ENCODE measurements at places on chromosomes 5 and 9.

DNA sequence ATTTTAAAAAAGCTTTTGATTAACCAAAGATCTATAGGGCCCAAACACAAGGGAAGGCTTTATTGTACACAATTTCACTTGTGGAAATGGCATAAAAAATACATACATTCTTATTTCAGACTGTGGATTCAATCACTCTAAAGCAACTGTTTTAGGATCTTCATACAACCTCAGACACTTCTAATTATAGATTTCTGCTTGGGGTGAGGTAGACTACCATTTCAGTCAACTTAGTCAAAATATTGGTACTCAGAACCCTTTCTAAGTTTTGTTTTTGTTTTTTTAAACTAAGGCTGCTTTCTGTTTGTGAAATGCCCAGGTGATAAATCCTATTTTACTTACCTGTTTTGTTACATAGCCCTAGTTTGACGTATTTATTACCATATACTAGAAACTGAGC, 284.5 kb upstream of the RASA1 start:
- no peak for DNase-seq

GRCh38 chr5:180802325-180803180, at the start of gene MGAT1:
MGAT1 (minus strand) TSS chr5:180802806; CDS start chr5:180792971, 9,835 bp downstream.
- peak; percentile 40 for DNase-seq

- DNase-seq, result no peak
Observed at GRCh38 chr5:95822542-95823181, at the start of gene GLRX. GLRX (minus strand) TSS chr5:95822726; CDS start chr5:95822662, 64 bp downstream.

GRCh38 chr5:137666901-137667300, 69.0 kb downstream of the KLHL3 start:
- DNase-seq, result no peak
